Stimulated activated CD8-positive, alpha-beta memory T cell treated with anti-CD3 and anti-CD28 coated beads, Interleukin-7, amount 100 ng/mL, for 1 hour (primary cell): ENCODE measurements at places on chromosomes 6 and 20.

GRCh38 chr6:80380566-80380965, 274.1 kb downstream of the BCKDHB start:
- no peak for DNase-seq

DNA sequence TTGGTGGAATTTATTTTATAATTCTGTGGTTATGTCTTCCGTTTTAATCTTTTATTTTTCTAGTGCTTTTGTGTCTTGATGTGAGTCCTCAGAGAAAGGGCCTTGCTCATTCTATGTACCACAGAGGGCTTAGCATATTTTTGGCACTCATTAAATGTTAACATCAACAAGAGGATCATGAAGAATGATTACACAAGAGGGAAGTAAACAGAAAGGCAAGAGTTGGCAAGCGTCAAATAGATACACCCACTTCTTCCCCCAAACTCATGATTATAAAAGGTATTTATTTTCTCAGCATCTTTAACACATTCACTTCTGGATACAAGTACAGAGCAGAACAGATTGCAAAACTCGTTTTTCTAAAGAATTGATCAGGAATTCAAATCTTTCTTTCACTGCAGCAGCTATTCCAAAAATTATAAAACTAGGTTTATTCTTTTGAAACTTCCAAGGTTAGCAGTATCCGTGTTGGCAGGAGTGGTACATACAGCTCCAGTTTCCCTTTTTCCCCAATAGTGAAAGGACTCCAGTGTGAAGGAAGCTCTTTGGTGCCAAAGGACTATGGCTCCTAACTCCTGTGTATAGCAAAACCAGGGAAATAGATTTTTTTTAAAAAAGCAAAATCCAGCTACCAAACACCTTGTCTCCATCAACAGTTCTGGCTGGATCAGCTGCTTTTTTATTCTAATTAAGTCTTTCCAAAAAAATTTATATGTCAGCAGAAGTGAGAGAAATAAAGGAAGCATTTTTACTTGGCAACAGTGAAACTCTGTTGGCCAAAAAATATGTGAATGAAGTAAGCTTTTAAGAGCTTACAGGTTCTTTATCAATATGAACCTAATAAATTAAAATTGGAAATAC, 221.9 kb downstream of the ADGRG6 start:
- DNase-seq, result no peak

DNA sequence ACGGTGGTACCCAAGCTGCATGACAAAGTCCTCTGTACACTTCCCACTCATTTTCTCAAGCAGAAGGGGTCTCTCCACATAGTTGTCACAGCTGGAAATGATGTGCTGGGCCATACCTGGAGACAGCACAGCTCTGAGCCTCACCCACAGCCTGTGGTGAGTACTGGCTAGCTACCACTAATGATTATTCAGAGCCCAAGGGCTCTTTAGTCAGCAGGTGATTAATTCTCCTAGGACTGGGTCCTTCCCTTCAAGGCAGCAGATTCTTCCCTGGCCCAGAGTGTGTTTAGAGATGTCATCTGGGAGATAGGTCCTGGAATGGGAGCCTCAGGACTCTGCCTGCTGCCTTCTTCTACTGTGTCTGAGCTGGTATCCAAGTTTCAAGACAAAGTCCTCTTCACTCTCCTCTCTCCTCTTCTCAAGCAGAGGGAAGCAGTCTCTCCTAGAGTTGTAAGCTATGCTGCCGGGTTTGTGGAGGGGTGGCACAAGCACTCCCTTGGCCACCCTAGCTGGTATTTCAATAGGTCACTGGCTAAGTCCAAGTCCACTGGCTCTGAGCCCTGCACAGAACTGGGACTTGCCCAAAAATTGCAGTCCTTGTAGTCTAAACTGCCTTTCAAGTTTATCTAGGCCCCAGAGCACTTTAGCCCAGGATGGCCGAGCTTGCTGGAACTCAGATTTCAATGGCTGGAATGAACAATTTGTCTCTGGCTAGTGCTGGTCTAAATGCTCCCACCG, 49.8 kb upstream of the VGLL2 start:
- DNase-seq, result no peak

- DNase-seq, result no peak
Observed at GRCh38 chr20:62141397-62142251, 1.6 kb downstream of the PSMA7 start.

- DNase-seq, result no peak
Observed at GRCh38 chr6:143248359-143248758, 187.7 kb downstream of the AIG1 start.

DNA sequence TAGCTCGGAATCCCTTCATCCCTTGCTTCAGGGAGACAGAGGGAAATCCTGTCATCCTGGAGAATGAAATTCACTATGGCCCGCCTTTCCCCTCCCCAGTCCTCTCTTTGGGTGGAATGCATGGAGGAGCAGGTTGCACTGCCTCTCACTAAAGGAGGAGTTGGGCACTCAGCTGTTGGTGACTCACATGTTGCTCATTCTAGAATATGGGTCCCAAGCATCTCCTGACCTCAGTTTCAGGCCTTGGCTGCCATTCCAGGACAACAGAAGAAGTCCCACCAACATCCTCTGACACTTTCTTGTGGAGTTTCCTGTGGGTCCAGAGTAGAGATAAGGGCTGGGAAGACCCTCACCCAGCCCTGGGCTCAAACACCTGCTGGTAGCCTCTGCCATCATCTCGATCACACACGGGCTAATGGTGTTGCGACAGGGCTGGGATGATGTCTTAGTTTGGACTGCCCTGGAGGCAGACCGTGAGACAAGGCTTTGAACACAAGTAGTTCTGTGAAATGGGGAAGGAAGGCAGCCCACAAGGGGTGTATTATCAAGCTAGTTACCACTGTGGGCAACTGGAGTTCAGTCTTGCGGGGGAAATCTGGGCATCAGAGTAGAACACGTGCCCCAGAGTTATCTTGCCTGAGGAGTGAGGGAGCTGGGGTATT, 52.4 kb upstream of the RNF24 start:
- no peak for DNase-seq

DNA sequence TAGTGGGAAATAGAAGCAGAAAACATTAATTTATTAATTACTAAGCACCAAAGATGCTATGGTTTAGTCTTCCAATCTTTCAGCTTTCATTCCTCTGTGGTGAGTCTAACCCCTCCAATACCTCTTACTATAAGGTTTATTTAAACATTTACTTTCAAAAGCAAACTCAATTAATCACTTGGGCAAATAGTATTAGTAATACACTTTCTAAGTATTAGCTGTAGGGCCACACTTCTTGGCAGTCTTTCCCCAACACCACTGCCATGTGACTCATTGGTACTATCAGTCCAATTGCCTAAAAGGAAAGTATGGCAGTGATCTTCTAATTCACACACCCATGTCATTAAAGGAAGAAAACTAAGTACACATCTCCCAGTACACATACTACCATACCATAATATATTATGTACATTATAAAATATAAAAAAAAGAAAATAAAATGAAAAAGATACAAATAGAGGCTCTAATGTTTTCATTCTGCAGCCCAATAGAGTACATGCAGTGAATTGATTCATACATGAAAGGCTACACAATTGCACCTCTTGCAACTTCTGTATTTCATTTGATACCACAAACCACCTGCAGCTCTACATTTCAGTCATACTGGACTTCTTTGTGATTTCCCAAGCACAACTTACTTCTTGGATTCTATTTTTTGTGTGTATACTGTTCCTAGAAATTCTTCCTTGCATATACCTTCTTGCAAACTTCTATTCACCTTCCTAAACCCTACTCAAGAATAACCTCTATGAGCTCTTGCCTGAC, 218.6 kb downstream of the PKHD1 start:
- no peak for DNase-seq

DNA sequence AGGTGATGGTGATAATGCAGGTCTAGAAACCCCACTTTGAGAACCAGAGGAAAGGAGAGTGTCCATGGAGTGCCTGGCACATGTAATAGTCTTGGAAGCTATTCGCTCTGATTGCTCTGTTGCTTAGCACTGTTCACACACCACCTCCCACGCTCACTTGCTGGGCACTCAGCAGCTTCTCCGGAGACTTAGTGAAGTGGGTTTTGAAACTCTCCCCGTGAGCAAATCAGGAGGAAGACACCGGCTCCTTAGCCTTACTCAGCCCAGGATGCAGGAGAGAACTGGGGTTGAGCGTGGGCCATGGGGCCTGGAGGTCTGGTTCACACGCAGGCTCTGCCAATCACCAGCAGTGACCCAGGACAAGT, 22.2 kb downstream of the BMP7 start:
- DNase-seq, result no peak

DNA sequence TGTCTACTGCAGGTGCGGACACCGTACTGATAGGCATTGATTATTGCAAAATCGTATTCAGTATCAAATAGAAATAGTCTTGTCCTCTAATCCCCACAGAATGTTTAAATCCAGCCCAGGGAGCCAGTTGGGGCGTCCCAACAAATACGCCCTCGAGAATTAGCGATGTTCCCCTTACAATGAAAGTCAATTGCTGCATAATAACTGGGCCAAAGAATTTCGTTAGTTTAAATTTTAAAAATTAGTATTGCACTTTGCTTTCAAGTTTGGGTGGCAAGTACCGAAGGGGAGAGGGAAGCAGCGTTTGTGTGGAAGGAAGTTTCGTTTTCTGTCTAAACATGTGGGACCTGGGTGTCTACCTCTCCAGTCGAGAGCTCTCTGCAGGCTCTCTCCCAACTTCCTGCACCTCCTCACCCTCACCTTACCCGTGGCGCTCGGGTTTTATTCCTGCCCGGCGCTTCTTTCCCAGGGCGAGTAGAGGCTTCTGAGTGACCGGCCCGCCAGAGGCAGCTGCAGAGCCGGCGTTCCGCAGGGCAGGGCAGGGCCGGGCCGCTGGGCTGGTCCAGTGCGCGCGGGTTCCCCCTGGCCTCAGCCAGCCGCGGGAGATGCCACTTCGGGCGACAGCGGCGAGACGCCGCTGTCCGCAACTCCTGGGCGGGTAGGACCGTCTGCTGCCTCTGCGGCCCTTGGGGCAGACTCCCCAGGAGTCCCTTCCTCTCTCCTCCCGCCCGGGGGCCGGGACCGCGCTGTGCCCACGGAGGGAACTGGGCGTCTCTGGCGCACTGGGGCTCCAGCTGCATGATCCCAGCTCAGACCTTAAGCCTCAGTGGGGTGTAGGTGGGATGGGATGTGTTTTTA, 862 bp upstream of the TFAP2C start:
- no peak for DNase-seq

- DNase-seq, result no peak
Observed at GRCh38 chr6:105815661-105816555, 270.2 kb upstream of the PRDM1 start.

DNA sequence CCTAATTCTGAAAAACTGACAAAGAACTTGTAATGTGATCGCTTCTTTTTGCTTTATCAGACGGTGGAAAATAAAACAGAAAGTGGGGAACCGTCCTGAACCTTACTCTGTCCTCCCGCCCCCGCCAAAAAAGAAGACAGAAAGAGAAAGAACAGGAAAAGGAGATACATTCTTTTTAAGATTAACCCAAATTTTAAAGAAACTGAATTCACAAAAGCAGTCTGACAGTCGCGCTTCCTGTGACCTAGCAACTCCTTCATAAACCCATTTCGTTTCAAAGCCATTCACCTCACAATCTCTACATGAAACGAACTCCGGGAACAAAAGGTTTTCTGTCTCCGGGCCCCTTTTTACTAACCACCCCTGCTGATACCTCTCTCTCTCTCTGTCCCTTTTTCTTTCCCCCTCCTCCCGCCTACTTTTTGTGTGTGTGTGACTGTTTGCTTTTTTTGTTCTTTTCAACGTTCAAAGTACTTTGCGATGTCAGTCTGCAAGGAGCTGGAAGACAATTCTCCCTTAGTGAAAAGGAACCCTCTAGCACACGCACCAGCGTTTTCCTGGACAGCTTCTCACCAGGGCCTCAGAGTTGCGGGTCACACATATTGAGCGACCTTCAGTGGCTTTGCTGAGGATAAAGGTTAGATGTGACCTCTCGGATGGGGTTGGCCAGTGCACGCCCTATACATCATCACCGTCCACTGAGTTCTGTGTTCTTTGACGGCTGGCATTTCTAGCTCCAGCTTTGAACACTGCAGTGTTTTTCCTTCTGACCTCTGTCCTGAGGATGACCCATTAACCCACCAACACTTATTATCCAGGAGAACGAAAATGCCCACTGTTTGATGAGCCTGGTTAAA, 530 bp upstream of the NEDD9 start:
- no peak for DNase-seq

- DNase-seq, result no peak
Observed at GRCh38 chr20:24160563-24161281, 172.1 kb upstream of the GGTLC1 start.
